Inflammatory macrophage (primary cell): ENCODE measurements at places on chromosomes 6 and 20.

DNA sequence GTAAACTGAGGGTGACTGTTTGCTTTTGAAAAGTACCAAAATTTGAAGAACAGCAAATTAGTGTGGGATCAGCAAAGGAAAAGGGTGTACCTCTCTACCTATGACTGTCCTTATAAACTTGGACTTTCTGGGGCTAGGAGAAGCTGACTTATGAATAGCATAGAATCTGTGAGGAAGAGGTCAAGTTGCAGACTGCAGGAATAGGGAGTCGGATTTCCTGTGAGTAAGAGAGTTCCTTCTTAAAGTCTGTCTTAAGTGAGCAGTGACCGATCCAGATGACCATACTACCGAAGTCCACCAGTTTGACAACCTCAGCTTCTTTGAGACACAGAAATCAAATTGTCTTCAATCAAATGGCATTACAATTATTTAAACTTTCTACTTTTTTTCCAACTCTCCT, 708.7 kb downstream of the UTRN start:
- DNase-seq, result no peak

DNA sequence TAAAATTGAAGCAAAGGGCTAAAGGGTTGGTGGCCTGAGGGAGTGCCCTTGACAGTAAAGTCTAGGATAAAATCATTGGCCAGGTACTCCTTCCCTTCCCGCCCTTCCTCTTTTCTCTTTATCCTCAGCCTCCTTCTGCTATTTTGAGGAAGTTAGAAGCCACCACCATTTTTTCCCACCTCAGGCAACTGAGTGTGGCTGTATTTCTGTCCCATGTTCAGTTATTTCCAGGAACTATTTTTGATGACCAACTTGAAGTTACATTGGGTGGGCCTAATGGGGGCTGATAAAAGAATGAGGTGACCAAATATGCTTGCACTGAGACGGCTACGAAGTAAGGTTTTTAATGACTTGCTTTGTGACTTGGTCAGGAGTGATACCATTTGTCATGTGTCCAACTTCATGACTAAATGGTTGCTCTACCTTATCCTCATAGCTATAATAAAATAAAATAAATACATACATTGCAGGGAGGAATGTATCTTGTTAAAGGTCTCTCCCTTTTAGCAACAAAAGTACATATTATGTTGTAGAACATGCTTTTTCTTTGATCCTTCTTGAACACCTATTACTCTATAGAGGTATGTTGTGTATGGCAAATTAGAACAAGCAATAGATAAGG, 12.0 kb downstream of the PTPN1 start:
- DNase-seq, result no peak

- no peak for DNase-seq
Measured at GRCh38 chr6:81484251-81484650, 268.2 kb downstream of the TENT5A start.

- no peak for DNase-seq
Measured at GRCh38 chr20:17427638-17428037, 103.5 kb downstream of the BFSP1 start.

DNA sequence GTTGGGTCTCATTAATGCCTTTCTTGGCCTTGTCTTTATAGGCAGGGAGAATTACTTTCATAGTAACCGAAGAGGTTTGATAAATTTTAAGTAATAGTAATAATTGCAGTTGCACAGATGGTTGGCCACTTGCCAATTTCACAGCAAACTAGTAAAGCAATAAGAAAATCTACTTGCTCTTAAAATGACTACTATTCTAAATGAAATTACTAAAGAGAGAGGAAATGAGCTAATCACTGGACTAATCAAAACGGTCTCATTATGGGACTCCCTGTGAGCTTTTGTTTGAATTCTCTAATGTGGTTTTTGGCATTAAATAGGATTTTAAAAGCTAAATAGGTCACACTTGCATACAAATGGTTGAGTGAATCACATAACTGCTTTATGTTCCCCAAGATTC, 227.4 kb upstream of the PLN start:
- no peak for DNase-seq

DNA sequence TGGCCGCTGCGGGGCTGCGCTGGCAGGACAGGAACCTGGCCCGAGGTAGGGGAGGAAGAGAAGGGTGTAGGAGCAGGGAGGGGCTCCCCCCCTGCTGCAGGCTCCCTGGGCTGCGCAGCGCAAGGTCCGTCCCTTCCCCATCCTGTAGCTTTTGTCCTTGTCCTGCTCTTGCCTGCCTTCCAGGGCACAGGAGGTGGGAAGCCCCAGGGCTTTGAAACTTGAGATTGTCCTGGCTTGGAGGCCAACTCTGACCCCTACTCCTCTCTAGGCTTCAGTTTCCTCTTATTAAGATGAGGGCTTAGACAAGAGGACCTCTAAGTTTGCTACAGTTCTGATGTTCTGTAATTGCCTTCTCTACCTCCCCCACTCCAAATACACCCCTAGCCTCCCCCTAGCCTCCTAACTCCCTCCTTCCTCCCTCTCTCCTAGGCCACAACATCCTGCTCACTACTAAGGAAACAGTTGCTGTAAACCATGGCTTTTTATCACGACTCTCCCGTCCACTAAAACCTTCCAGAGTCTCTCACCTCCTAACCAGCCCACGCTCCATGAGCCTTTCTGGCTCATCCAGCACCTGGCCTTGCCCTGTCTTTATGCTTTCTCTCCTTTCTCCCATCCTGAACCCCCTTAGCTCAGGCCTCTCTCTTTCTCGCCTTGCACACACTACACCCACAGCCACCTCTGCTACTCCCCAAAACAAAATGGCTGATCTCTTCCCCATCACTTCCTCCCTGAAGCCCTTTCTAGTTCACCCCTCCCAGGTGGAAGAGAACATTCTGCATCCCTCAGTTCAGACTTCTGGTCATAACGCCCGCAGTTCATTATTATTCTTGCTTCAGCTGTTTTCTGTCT, 10.2 kb downstream of the UNC5CL start:
- no peak for DNase-seq

DNA sequence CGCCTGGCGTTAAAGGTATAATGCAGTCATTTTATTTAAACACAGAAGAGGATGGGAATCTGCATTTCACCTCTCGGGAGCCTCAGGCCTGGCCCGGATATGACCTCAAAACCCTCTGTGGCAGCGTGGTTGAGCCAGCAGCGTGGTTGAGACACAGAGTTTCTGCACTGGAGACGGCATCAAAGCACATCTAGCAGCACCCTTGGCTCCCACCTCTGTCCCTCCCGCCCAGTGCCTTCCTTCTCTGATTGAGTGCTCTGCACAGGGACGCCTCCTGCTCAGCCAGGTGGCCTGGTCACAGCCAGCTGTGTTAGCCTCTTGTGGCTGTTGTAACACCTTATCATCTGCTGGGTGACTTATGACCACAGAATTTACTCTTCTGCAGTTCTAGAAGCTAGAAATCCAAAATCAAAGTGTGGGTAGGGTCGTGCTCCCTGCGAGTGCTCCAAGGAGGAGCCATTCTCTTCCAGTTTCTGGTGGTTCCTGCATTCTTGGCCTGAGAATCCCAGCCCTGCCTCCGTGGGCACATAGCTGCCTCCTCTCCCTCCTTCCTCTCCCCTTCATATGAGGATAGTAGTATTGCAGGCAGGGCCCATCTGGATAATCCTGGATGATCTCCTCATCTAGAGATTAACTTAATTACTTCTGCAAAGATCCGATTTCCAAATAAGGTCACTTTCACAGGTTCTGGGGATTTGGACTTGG, 156.7 kb downstream of the SYCP2 start:
- DNase-seq, result no peak

DNA sequence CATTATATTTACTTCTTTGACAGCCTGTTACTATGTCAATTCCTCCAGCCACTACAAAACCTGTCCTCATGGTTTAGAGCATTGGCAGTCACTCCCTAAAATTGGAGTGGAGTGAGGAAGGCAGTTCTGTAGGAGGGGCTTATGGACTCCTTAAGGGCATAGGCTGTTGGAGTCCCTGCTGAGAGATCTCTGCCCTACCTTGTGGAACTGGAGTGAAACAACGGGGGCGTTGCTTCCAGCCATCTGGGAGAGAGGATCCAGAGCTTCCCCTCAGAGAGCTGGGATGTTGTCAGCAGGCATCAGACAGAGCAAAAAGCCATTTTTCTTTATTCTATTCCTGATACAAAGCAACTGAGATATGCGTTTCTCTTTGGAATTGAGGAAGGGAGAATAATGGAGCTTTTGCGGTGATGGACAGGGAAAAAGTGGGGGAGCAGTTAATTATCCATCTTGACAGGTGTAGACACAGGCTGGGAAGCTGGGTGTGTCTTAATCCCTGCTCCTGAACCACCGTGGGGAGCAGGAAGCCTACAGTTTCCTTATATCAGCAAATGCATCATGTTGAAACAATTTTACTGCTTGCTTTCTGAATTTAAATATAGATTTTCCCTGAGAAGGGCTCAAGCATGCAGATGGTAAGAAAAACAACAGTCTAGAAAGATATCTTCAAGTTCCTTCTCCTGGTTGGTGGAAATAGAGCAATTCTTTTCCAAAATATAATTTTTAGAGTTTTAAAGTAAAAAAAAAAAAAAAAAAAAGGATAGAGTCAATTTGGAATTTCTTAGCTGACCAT, 402.5 kb downstream of the PLCB1 start:
- no peak for DNase-seq

- DNase-seq, result no peak
Measured at GRCh38 chr6:72328775-72329174, 293.1 kb upstream of the KCNQ5 start.

- DNase-seq, result no peak
Measured at GRCh38 chr20:22925613-22925983, 109.5 kb upstream of the SSTR4 start.

GRCh38 chr6:73817253-73817652, 121.2 kb downstream of the CD109 start:
- DNase-seq, result no peak

DNA sequence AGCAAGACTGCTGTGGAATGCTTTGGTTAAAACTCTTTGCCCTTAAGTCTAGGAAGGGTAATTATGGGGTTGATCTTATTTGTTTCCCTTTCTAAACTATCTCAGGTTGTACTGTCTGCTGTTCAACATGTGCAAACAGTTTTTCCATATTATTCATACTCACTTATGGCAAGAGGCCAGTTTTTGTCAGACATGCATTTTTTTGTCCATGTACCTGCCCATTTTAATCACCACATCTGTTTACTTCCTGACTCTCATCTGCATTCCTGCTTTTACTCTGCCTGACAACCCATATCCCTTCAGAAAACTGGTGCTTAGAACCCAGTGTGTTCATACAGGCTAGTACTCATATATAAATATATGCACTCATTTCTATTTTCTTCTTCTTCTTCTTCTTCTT, 80.3 kb downstream of the LPA start:
- DNase-seq, result no peak

DNA sequence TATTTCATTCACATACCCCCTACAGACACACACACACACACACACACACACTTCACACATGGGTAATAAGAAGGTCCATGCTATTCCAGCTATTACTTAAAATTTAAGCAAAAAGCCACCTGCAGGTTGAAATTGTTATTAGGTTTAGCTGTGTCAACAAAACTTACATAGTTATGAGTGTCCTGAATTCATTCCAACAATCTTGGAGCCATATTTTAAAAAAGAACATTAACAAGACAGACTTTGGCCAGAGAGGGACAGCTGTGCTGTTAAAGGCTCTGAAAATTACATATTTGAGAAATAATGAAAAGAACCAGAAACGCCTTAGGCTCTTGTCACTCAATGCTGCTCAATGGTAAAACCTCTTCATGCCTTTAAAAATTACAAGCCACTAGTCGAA, 455.3 kb downstream of the EPM2A start:
- no peak for DNase-seq

GRCh38 chr6:91653076-91653723, 1066.3 kb upstream of the MAP3K7 start:
- no peak for DNase-seq

- no peak for DNase-seq
Measured at GRCh38 chr6:22146678-22146930, 150.2 kb downstream of the PRL start.

- DNase-seq, result no peak
Measured at GRCh38 chr6:122650403-122650802, 40.2 kb downstream of the PKIB start.

DNA sequence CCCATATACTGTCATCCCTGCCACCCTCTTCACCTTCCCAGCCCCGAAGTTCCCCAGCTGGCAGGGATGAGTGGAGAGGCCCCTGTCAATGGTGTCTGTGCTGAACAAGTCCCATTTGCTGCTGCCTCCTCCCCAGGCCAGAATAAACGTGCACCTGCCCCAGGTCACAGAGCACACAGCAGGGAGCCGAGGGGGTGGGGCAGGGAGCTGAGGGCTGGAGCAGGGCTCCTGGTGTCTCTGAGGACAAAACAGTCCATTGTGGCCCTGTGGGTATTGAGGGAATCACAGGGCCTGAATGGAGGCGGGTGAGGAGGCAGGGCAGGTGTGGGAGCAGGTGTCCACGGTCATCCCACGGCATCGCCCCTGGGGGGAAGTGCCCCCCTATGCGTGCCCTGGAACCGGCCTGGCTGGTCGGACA, 55.8 kb downstream of the SNAI1 start:
- DNase-seq, result no peak

GRCh38 chr20:47432834-47433210, 68.9 kb upstream of the NCOA3 start:
- no peak for DNase-seq

GRCh38 chr6:101393829-101394251, 332 bp downstream of the GRIK2 start:
- no peak for DNase-seq

DNA sequence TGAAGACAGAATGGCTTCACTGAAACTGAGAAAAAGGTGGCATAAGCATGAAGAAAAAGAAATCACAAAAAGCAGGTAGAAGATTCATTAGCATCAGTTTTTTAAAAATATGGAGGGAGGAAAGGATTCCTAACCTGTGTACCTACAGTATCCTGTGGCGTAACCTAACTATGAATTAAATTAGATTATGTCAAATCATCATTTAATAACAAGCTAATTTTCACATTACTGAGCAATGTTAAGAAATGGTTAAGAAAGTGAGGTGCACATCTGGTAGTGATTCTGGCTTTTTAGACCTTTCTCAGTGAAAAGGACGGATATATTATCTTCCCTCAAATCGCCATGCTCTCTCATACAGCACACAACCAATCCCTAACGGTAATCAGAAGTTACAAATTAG, 12.5 kb downstream of the CD164 start:
- DNase-seq, result no peak

- DNase-seq, result peak; percentile 60
Measured at GRCh38 chr6:14144678-14145113, 27.1 kb downstream of the CD83 start.

- no peak for DNase-seq
Measured at GRCh38 chr6:38248500-38249234, 391.1 kb downstream of the BTBD9 start.

GRCh38 chr20:47659904-47660601, 125.2 kb downstream of the SULF2 start:
- no peak for DNase-seq

- no peak for DNase-seq
Measured at GRCh38 chr20:48128436-48128835, 343.2 kb upstream of the SULF2 start.
